ENCODE measurements at places on chromosomes 7 and 10.

DNA sequence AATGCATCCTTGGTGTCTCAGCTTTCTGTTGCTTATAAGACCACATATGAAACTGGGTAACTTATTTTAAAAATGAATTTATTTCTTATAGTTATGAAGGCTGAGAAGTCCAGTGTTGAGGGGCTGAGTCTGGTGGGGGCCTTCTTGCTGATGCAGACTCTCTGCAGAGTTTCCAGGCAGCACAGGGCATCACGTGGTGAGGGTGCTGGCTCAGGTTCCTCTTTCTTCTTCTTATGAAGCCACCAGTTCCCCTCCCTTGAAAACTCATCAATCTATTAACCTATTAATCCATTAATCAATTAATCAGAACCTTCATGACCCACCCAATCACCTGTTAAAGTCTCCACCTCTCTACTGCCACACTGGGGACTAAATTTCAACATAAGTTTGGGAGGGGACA lies 595.6 kb upstream of the NRP1 start:
- no peak for DNase-seq

DNA sequence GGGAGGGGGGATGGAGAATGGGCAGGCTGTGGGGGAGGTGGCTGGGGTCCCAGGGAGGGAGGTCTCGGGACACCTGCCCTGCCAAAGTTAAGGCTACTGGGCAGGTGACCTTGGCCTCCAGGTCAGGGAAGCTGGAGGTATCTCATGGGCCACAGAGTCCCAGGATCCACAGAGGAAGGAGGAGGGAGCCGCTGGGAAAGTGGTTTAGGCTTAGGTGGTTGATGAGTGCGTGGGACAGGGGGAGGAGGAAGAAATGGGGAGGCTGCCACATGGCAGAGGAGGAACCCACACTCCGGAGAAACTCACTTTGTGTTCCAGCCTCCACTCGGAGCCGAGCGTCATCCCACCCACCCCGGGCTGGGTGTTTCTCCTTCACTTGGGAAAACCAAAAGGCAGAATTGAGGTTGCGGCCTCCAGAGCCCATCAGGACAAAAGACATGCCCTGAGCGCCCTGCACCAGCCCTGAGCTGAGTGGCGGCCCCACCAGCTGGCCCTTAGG lies 46.1 kb downstream of the ASB13 start:
- DNase-seq = no peak

DNA sequence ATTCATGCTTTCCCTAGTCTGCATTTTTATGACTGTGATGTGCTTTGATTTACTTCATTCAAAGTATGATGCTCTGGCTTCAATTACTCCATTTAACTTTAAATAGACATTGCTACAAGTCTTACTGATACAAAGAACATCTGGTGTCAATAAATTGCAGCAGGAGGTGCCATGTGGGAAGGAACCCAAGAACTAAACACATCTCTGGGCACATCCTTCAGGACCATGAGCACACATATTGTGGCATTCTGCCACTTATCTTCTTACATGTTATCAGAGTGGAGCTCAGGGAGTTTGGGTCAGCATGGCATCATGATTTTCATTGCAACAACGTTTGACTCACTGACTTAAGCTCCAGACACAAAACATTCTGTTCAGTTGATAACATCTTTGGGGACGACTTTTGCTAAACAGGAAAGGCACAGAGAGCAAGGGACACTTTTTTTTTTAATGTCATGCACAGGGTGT lies 227.0 kb downstream of the DKK1 start:
- no peak for DNase-seq

DNA sequence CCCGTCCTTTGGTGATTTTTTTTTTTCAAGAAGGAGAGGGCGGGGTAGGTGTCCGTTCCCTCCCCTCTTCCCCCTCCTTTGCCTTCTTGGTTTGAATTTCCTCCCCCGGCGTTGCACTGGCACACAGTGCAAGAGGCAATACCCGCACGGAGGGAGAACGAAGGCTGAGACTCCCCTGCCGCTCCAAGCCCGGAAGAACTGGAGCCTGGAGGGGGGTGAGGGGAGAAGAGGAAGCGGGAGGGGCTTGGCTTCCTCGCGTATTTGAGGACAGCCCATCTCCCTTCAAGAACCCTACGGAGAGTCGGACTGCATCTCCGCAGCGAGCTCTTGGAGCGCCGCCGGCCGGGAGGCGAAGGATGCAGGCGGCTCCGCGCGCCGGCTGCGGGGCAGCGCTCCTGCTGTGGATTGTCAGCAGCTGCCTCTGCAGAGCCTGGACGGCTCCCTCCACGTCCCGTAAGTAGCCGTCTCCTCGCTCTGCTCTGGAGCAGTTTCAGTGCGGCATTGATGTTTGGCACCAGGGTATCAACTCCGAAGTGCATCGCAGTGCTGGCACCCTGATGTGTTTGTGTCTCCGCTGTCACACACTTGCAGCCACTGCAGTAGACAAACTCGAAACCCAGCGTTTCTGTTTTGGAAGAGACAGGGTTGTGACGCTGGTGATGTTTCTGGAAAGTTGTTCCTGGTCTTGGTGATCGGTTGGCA lies at the start of gene CNTNAP2:
TSS of gene CNTNAP2 (plus strand) at position 281 of the 702 bp plus-strand sequence. CDS start at position 357, 76 bp downstream.
- peak; percentile 53 for DNase-seq

GRCh38 chr10:90674461-90674860 lies 183.4 kb downstream of the HTR7 start:
- DNase-seq = no peak

DNA sequence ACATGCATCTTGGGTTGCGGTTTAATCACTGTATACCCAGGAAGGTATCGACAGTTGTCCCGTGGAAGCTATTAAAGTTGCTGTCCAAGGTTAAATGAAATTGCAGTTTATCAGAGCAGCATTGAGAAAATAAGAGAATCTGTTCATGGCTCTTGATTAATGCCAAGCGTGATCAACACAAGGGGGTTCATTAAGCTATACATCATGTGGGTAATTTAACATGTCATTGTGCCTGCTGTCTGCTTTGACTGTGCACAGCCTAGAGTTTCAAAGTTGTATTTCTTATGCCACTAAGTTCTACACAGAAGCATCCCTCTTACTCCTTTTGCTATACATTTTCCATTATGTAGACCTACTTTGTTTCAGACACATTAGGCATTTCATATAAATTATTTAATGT lies 74.8 kb upstream of the SP8 start:
- no peak for DNase-seq

- no peak for DNase-seq
These were observed 6.8 kb upstream of the TBL2 start for GRCh38 chr7:73585196-73585595.

GRCh38 chr10:78532480-78533042 lies 498.9 kb downstream of the RPS24 start:
- DNase-seq = no peak

GRCh38 chr10:104199567-104199966 lies 32.6 kb downstream of the CFAP43 start:
- DNase-seq = no peak

GRCh38 chr7:132991615-132992587 lies 90.0 kb downstream of the CHCHD3 start:
- no peak for DNase-seq

- no peak for DNase-seq
These were observed 47.1 kb downstream of the DIP2C start for GRCh38 chr10:642186-642890.

GRCh38 chr7:47951374-47951773 lies 3.1 kb upstream of the PKD1L1 start:
- DNase-seq = no peak

- peak; percentile 57 for DNase-seq
These were observed 150.4 kb upstream of the PRPS1L1 start for GRCh38 chr7:18177815-18178660.

- DNase-seq = no peak
These were observed 157.9 kb downstream of the GFRA1 start for GRCh38 chr10:116115036-116115641.

DNA sequence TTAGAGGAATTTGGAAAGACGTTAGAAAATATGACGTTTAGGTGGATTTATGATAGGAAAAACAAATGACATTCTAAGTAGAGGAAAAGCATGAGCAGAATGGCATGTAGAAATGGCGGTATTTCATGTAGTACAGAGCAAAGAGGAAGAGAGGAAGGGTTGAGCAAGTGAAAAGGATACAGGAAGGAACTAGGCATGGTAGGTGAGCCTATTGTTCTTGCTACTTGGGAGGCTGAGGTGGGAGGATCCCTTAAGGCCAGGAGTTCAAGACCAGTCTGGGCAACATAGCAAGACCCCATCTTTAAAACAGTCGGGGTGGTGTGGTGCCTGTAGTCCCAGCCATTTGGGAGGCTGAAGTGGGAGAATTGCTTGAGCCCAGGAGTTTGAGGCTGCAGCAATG lies 1.2 kb downstream of the GTPBP10 start:
- DNase-seq = no peak

GRCh38 chr10:23197416-23197861 lies 5.3 kb downstream of the PTF1A start:
- DNase-seq = no peak

GRCh38 chr10:84294766-84295447 lies 33.5 kb upstream of the CCSER2 start:
- no peak for DNase-seq

Data from HT1080 (cell line).